GM12878 (cell line): ENCODE measurements at places on chromosomes 1 and 21. TPM values are rescaled to one million over a fixed set of nuclear protein-coding genes. Genes with fewer than 3 reads are reported as not detected.

CDK11B gene
- total RNA-seq: 24.0 and 24.2 TPM in 2 replicates

SLC9A1 gene
- total RNA-seq: 18.3 and 21.4 TPM in 2 replicates

FAM72A gene
- 14.2 and 15.0 TPM in 2 replicates for total RNA-seq

LCE1E gene
- total RNA-seq: 1.0 and 3.7 TPM in 2 replicates

RIMKLA gene
- 0.05 and 0.19 TPM in 2 replicates for total RNA-seq

RXRG gene
- not detected in 2 replicates for total RNA-seq

FAM151A gene
- 0.13 TPM in 1 of 2 replicates, not detected in the other for total RNA-seq

DISP1 gene
- total RNA-seq: 0.72 and 0.96 TPM in 2 replicates

PCP4 gene
- not detected in 2 replicates for total RNA-seq

GFI1 gene
- total RNA-seq: 12.4 and 13.0 TPM in 2 replicates

CD1D gene
- total RNA-seq: 0.72 and 1.4 TPM in 2 replicates

SPRR5 gene
- not detected in 2 replicates for total RNA-seq

TRAF3IP3 gene
- total RNA-seq: 62.6 and 67.5 TPM in 2 replicates

HCRTR1 gene
- not detected in 2 replicates for total RNA-seq

ATP1A2 gene
- not detected in 2 replicates for total RNA-seq

RAP1GAP gene
- 0.05 and 0.21 TPM in 2 replicates for total RNA-seq

DMBX1 gene
- total RNA-seq: not detected in 2 replicates

RGS16 gene
- total RNA-seq: 54.9 and 57.1 TPM in 2 replicates

KRTAP12-2 gene
- total RNA-seq: not detected in 2 replicates

THEM5 gene
- not detected in 2 replicates for total RNA-seq

DCDC2B gene
- 0.13 and 0.15 TPM in 2 replicates for total RNA-seq

MARK1 gene
- 0.10 TPM in 1 of 2 replicates, not detected in the other for total RNA-seq

MCOLN3 gene
- 3.2 and 4.1 TPM in 2 replicates for total RNA-seq

IVL gene
- total RNA-seq: 12.1 and 12.2 TPM in 2 replicates

VAV3 gene
- 4.7 and 5.3 TPM in 2 replicates for total RNA-seq

CACNA1S gene
- not detected in 2 replicates for total RNA-seq

BSND gene
- total RNA-seq: 0.03 TPM in 1 of 2 replicates, not detected in the other

BRDT gene
- not detected in 2 replicates for total RNA-seq

FCGR1A gene
- not detected in 2 replicates for total RNA-seq
